NCI-H2171 (cell line): ENCODE measurements at places on chromosomes 13 and 19.

DNA sequence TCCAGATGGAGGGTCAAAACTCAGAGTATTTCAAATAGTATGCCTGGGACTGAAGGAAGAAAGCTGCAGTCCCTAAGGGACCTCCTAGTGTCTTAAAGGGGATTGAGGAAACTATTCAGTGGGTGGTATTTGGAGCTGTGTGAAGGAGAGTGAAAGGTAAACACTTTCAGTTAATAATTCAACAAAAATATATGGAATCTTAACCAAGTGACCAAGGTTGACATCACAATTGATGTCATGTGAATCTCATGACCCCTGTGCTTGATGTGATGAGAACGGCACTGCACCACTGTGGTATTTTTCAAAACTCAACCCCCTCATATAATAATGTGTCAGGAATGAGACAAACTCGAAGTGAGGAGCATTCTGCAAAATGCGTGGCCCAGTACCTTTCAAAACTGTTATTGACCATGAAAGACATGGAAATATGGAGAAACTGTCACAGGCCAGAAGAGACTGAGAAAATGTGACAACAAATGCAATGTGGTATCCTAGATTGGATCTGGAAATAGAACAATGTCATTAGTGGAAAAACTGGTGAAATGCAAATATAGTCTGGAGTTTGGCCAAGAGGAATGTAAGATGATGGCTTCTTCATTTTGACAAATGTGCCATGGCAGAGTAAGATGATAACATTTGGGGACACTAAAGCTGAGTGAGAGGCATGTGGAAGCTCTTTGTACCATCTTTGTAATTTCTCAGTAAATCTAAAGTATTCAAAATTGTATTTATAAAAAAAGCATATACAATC lies 553.9 kb downstream of the RFC3 start:
- no peak for DNase-seq

- no peak for DNase-seq
These were observed 136.1 kb downstream of the KCTD12 start for GRCh38 chr13:76750126-76750525.

GRCh38 chr13:81770868-81771505 lies 1430.1 kb upstream of the SPRY2 start:
- no peak for DNase-seq

DNA sequence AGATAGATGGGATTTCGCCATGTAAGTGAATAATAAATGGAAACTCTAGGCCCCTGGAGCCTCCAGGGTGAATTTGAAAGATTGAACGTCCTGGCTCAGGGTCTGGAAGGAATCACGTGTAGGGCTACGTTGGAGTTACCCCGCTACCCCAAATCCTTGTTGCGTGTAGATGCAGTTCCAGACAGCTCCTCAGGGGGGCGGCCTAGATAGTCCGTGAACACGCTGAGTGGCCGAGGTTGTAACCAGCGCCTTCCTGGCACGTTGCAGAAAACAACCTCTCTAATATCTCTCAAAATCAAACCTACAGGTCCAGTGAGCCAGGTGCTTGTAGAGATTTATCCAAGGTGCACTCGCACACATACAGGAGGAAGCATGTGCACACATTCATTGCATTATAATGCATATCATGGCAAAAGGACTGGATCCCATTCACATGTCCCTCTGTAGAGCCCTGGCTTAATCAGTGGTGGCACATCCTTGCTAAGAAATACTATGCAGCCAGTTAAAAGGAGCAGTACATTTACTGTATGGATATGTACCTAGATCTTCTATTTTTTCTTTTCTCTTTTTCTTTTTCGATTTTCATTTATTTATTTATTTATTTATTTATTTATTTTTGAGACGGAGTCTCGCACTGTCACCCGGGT lies 2.5 kb upstream of the KEAP1 start:
- no peak for DNase-seq

GRCh38 chr19:14080887-14081796 lies 4.4 kb downstream of the C19orf67 start:
- DNase-seq: peak; percentile 99

DNA sequence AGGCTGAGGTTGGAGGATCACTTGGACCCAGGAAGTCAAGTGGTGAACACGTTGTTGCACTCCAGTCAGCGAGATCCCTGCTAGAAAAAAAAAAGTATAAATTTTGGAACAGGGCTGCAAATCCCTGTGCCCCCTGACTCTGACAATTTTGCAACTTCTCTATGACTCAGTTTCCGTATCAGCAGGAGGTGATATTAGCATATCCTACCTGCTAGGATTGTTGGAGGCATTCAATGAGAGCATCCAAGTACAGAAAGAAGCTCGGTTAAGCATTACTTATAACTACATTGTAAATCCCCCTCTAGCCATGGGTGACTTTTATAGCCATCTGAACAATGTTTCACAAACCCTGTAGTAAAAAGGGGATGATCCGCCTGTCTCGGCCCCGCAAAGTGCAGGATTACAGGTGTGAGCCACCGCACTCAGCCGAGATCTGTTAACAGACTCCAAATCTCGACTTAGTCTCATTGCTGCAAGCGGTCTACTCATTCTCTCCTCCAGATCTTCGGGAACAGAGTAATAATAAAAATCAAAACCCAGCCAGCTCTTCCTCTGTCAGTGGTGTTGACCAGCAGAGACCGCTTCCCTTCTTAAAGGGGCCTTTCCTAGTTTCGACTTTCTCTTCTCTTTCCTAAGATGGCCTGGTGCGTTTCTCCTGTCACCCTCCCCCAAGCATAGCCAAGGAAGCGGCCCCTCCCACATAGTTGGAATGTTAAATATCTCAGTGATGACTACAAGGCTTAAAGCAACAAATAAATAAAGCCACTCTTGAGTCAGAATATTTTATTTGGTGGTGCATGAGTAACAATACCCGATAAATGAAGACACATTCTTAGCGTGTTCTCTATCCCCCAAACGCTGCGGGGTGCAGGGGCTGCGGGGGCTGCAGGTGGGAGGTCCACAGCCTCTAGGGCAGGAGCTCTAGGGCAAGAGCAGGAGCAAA lies 10.3 kb upstream of the BICRA start:
- no peak for DNase-seq

GRCh38 chr19:17797424-17798201 lies 2.7 kb downstream of the B3GNT3 start:
- no peak for DNase-seq

DNA sequence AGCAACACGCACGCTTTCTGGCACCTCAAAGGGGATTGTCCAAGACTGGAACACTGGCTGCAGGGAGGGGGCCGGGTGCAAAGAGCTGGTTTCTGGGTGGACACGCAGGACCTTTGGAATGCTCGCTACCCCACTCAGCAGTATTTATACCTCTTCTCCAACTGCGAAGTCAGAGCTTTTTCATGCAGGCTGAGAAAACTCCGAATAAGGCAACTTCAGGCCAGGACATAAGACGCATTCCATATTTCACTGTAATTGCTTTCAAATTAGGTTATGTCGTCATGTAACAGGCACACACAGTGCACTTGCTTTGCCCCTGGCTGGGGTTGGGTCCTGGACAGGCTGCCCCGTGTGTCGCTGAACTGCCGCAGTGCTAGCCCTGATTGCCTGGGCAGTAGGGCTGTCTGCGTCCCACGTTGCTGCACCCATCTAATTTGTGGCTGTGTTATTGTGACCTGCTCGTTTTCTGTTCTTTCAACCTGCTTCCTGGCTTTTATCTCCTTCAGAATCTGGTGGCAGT lies 44.5 kb downstream of the ACTN4 start:
- no peak for DNase-seq
